ENCODE measurements at places on chromosomes 7 and 10. TPM values are rescaled to one million over a fixed set of nuclear protein-coding genes. Genes with fewer than 3 reads are reported as not detected.
A peak's percentile ranks its signal among the peaks of the same experiment; 100 is the strongest.

DNA sequence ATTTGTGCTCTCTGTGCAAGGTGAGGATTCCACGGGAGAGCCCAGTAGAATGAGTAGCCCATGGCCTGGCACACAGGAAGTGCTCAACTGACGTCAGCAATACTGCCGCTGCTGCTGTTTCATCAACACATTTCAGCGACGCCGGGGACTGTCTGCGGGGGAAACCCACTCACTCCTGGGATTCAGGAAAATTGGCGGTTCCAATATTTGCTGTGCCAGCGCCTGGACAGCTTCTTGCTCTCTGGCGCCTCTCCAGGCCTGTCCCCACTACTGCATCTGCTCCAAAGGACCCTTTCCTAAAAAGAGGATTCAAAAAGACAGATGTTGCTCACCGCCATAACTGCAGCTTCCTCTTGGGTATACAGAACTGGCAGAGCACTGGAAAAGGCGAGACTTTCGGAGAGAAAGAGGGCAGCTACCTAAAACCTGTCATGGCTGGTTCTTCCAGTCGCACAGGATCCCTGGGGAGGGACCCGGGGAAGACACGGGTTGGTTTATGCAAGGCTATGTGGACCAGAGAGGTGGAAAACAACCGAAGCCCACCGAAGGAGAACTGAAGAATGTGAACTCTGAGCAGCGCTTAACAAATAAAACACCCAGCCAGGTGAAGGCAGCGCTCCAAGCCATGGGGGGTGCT lies 39.7 kb upstream of the ENO4 start:
- no peaks in the 10 kb centered on the region for H3K4me1 ChIP-seq
- H3K36me3 ChIP-seq, result no peaks in the 10 kb centered on the region
- peaks cover 2% of the 10 kb centered on the region for H3K27me3 ChIP-seq
- no peak for DNase-seq
- H3K27ac ChIP-seq, result no peak overlapping the region

- no peaks in the 10 kb centered on the region for H3K27me3 ChIP-seq
- DNase-seq, result no peak
- H3K36me3 ChIP-seq, result peaks cover 4% of the 10 kb centered on the region
- no peaks in the 10 kb centered on the region for H3K4me1 ChIP-seq
- no peak overlapping the region for H3K4me3 ChIP-seq
These were observed 34.0 kb downstream of the GOT1 start for GRCh38 chr10:99396471-99396870.

The PRF1 gene
- polyA plus RNA-seq, result 6,150 TPM

DNA sequence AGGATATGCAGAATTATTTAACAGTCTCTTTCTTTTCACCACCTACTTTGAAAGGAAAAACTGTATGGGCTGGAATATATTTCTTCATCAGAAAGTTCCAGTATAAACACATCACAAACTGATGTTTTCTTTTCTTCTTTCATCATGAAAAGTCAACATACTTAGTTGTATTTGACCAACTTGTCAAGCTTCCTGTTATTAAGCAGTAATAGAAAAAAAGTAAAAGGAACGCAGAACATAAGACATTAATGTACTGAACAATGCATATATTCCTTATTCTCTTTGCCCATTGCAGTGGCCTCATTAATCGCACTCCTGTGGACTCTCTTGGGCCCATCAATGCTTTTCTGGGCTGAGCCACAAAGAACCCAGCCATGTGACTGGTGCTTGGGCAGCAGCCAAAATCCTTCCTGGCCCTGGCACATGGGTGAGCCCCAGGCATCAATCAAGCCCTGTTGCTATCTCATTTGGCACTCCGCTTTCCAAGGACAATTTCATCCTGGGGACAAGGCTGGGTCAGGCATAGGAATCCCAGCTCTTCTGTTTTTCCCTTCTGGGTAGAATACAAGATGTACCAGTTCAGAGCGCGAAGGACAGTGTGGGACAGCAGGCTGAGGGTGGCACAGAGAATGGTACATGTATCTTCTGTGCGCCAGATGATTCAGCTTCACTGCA lies 42.3 kb downstream of the RHOBTB1 start:
- peaks cover 3% of the 10 kb centered on the region for H3K27me3 ChIP-seq
- no peak overlapping the region for H3K27ac ChIP-seq
- H3K36me3 ChIP-seq, result no peaks in the 10 kb centered on the region
- H3K4me1 ChIP-seq, result no peaks in the 10 kb centered on the region

- H3K4me1 ChIP-seq, result no peaks in the 10 kb centered on the region
- H3K36me3 ChIP-seq, result no peaks in the 10 kb centered on the region
- DNase-seq, result no peak
- H3K27ac ChIP-seq, result no peak overlapping the region
- no peak overlapping the region for H3K4me3 ChIP-seq
These were observed 37.8 kb downstream of the RNLS start for GRCh38 chr10:88545359-88545758.

The ABCB8 gene
- polyA plus RNA-seq, result 26.5 TPM

DNA sequence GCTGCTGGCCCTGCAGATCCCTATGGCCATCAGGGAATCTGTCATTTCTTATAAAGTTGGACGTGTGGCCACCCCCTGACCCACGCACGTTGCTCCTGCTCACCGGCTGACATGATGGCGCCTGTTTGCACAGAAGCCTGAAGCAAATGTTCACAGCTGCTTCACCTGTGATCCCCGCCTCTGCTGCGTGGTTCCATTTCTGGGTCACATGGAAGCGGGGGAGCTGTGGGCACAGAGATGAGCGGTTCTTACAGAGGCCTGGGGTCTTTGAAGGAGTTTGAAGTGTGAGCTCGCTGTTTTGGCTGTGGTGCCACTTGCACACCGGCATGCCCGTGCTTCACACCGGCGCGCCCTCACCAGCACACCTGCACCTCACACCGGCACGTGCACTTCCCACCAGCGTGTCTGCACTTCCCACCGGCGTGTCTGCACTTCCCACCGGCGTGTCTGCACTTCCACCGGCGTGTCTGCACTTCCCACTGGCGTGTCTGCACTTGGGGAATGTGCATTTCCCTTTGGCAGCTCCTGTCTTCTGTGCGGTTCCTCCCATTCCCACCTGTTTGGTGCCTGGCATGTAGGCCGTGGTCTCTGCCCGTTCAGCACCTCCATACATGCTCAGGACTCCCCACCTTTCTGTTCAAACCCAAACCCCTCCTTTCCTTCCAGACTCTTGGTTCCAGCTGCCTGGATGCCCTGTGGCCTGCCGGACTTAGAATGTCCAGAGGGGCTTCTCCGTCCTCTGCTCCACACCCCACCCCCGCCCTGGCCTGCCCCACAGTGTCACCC lies 86.7 kb downstream of the INPP5A start:
- no peak overlapping the region for H3K27ac ChIP-seq
- H3K36me3 ChIP-seq, result peaks cover 15% of the 10 kb centered on the region
- peaks cover 16% of the 10 kb centered on the region for H3K4me1 ChIP-seq
- peaks cover 4% of the 10 kb centered on the region for H3K27me3 ChIP-seq

- no peaks in the 10 kb centered on the region for H3K27me3 ChIP-seq
- no peak for DNase-seq
- no peaks in the 10 kb centered on the region for H3K36me3 ChIP-seq
- no peak overlapping the region for H3K27ac ChIP-seq
- H3K4me3 ChIP-seq, result no peak overlapping the region
These were observed 6.5 kb downstream of the ASB13 start for GRCh38 chr10:5659702-5660528.

GRCh38 chr10:10233229-10233628 lies 784.4 kb upstream of the CELF2 start:
- H3K27ac ChIP-seq, result no peak overlapping the region
- H3K4me1 ChIP-seq, result no peaks in the 10 kb centered on the region
- no peaks in the 10 kb centered on the region for H3K36me3 ChIP-seq
- no peaks in the 10 kb centered on the region for H3K27me3 ChIP-seq
- DNase-seq, result no peak
- no peak overlapping the region for H3K4me3 ChIP-seq

GRCh38 chr10:133241501-133242205 lies 4.0 kb downstream of the VENTX start:
- peaks cover 12% of the 10 kb centered on the region for H3K27me3 ChIP-seq
- DNase-seq, result peak; percentile 37
- H3K36me3 ChIP-seq, result no peaks in the 10 kb centered on the region
- peaks cover 26% of the 10 kb centered on the region for H3K4me1 ChIP-seq
- H3K4me3 ChIP-seq, result peak overlapping the region; percentile 89

The AKR1C4 gene
- polyA plus RNA-seq, result not detected

DNA sequence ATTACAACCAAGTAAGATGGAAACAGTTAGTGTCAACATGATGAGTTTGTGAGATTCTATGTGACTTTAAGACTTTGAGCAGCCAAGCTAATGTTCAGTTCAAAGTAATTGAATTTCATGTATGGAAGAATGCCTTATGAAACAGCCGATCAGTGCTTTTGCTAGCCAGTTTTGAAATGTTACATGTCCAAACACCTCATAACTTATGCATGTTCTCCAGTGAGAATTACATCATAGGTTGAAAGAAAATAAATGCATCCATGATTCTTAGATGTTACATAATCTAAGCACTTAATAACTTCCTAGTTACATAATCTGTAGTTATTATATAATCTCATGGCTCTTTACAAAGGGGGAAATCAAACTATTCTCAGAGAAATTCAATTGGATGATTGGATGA lies 211.3 kb downstream of the BICC1 start:
- H3K4me1 ChIP-seq, result no peaks in the 10 kb centered on the region
- no peaks in the 10 kb centered on the region for H3K27me3 ChIP-seq
- H3K36me3 ChIP-seq, result no peaks in the 10 kb centered on the region
- H3K4me3 ChIP-seq, result no peak overlapping the region

DNA sequence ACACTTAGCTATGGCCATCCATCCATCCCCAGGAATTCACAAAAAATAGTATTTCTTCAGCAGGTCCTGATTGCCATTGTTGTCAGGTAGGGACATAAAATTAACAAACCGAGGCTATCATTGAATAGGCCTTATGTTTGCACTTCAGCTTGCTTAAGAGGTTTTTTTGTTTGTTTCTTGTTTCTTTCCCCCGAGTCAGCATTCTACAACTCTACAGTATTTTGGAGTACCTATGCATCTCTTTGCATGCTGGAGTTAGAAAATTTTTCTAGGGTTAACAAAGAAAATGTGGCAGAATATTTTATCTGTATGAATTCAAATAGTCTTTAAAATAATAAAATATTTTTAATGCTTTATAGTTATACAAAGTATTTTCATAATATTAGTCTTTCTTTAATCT lies 26.3 kb downstream of the CHRM2 start:
- no peak for DNase-seq
- no peak overlapping the region for H3K27ac ChIP-seq
- H3K4me1 ChIP-seq, result no peaks in the 10 kb centered on the region
- peaks cover 2% of the 10 kb centered on the region for H3K27me3 ChIP-seq
- H3K36me3 ChIP-seq, result no peaks in the 10 kb centered on the region

- H3K27ac ChIP-seq, result peak overlapping the region; percentile 91
- H3K4me1 ChIP-seq, result peaks cover 86% of the 10 kb centered on the region
- H3K27me3 ChIP-seq, result no peaks in the 10 kb centered on the region
- peaks cover 4% of the 10 kb centered on the region for H3K36me3 ChIP-seq
- H3K4me3 ChIP-seq, result peak overlapping the region; percentile 80
These were observed 3.5 kb downstream of the APBB1IP start for GRCh38 chr10:26441491-26442214.

The MINDY3 gene
- polyA plus RNA-seq, result 6.6 TPM

DNA sequence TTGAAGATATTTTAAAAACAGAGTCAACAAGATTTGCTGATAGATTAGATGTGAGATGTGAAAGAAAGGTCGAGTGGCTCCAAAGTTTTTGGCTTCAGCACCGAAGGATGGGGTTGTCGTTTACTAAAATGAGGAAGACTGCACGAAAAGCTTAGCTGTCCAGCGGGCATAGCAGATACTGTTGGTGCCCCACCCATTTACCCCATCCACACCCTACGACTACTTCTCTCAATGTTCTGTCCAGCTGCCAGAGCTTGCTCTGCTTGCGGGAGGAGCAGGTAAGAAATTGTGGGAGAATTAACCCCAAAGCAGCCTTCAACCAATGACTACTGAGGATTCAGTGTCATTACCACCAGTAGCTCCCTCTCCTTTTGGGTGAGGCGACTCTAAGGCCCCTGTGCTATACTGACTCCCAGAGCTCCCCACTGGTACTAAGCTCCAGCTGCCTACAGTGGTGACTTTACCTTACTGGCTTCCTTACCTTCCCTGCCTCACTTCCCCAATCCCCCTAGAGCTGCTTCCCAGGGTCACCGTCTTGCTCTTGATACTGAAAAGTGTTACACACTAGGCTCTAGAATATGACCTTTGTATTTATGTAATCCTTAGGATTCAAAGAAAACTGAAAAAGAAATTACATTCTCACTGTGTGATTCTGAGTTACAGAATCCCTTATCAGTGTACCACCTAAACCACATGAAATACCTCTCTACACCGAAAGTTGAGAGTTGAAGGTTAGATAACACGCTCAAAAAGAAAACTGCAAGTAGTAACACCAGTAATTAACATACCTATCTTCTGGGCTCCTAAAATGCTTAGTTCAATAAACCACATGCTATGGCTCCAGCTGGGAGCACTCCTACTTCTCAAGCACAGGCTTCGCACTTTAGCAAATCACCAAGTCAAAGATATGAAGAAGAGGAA lies 22.3 kb downstream of the CACUL1 start:
- peak; percentile 14 for DNase-seq
- peak overlapping the region; percentile 60 for H3K27ac ChIP-seq
- H3K4me1 ChIP-seq, result peaks cover 84% of the 10 kb centered on the region
- H3K4me3 ChIP-seq, result peak overlapping the region; percentile 47
- peaks cover 3% of the 10 kb centered on the region for H3K36me3 ChIP-seq

DNA sequence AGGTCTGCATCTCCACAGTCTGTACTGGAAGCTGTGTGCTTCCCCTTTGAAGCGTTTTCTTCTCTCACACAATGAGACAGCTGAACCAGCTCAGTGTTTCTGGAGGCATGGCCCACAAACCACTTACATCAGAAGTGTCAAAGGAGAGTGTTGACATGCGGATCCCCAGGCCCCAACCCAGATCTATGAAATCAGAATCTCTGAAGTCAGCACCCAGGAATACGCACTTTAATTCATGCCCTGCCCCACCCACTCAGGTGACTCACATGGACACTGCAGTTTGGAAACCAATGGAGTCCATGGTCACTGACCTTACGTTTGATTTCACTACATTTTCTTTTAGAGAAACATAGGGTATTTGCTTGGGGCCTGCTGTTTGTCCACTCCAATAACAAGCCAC lies 19.0 kb downstream of the TLL2 start:
- no peak for DNase-seq
- H3K4me1 ChIP-seq, result no peaks in the 10 kb centered on the region
- no peak overlapping the region for H3K27ac ChIP-seq
- H3K36me3 ChIP-seq, result no peaks in the 10 kb centered on the region

The KCNH2 gene
- polyA plus RNA-seq, result not detected

DNA sequence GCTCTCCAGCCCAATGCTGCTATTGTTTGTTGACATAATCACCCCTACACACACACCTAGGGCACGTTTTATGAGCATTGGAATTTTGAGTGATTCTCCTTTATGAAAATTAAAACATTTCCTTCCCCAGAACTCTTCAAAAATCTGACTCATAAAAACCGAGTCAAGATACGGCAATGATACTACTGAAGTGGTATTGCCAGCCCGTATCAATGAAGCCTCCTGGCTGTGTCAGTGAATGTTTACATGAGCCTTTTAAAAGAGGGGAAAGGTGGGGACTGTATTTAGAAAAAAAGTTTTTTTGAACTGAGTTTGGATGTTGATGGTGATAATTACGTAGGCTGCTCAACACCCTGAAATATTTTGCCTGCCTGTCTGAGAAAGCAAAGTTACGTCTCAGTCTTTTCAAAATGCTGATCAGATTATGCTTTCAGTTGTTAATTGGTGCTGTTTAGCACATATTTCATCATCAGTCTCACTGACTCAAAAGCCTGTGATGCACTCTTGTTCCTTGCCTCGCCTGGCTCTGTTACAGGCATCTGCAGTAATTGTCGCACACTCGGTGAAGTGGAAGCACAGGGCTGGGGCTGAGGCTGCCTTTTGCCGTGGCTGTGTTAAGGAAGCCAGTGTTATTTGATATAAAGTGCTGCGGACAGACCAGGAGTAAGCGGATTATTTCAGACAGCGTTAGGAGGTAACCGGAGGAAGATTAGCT lies 157.4 kb upstream of the TCF7L2 start:
- H3K27me3 ChIP-seq, result no peaks in the 10 kb centered on the region
- H3K4me1 ChIP-seq, result no peaks in the 10 kb centered on the region
- no peak overlapping the region for H3K27ac ChIP-seq
- H3K36me3 ChIP-seq, result peaks cover 9% of the 10 kb centered on the region
- H3K4me3 ChIP-seq, result no peak overlapping the region

Data from immature natural killer cell (primary cell).